ENCODE measurements at places on chromosomes 7 and 10.

DNA sequence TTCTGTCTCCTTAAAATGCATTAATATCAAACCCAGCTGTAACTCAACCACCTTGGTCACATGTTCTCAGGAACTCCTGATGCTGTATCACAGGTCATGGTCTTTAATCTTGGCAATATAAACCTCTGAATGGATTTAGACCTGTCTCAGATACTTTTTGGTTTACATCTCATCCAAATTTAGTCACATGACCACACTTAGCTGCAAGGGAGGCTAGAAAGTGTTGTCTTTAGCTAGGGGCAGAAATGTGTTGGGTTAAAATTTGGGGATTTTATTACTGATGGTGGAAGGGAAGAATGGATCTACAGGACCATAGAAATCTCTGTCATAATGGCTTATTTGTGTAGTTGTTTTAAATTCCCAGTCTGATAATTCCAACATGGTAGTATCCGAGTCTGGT lies 29.6 kb upstream of the IL15RA start:
- H3K4me3 ChIP-seq: no peak overlapping the region
- H3K4me1 ChIP-seq: peaks cover 35% of the 10 kb centered on the region
- peaks cover 2% of the 10 kb centered on the region for H3K27me3 ChIP-seq
- DNase-seq: no peak
- H3K36me3 ChIP-seq: peaks cover 12% of the 10 kb centered on the region

GRCh38 chr7:21463524-21463923 lies 35.6 kb downstream of the SP4 start:
- H3K4me1 ChIP-seq: peaks cover 27% of the 10 kb centered on the region
- peaks cover 30% of the 10 kb centered on the region for H3K36me3 ChIP-seq
- no peak overlapping the region for H3K4me3 ChIP-seq

DNA sequence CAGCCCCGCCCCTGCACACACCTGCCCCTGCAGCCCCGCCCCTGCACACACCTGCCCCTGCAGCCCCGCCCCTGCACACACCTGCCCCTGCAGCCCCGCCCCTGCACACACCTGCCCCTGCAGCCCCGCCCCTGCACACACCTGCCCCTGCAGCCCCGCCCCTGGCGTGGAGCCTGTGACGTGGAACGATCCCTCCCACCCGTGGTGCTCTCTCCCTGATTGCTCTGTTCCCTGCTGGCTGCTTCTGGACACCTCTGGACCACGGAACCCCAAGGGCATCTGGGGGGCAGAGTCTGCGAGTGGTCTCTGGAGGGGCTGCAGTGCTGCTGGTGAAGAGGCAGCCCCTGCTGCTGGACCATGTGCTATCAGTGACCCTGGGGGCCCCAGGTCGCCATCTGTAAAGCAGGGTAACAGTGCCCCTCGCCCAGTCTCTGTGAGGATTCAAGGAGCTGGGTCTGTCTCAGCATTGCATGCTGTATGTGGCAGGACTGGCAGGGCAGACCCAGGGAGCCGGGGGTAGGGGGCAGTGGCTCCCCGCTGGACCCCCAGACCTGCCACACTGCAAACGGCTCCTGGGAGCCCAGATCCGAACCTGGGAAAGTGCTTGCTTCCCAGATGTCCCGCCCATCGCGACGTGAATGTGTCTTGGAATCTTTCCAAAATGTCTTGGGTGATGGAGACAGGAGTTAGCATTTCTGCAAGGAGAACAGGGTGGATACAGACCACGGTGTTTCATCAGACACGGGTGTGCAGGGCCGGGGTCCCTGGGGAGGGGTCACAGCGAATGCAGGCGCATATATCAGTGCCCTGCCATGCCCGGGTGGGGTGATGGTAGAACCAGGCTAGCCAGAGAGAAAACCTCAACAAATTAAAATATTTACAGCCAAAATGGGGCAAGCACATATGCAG lies 27.9 kb upstream of the NKX6-2 start:
- peaks cover 20% of the 10 kb centered on the region for H3K27me3 ChIP-seq
- DNase-seq: no peak
- H3K27ac ChIP-seq: no peak overlapping the region
- no peaks in the 10 kb centered on the region for H3K4me1 ChIP-seq

- H3K27ac ChIP-seq: no peak overlapping the region
- peaks cover 30% of the 10 kb centered on the region for H3K36me3 ChIP-seq
- no peak for DNase-seq
- H3K4me3 ChIP-seq: no peak overlapping the region
Measured at GRCh38 chr7:131341690-131342089, 14.0 kb downstream of the MKLN1 start.

GRCh38 chr10:61548364-61548763 lies 95.2 kb upstream of the TMEM26 start:
- no peaks in the 10 kb centered on the region for H3K36me3 ChIP-seq
- no peak overlapping the region for H3K4me3 ChIP-seq
- no peak for DNase-seq

DNA sequence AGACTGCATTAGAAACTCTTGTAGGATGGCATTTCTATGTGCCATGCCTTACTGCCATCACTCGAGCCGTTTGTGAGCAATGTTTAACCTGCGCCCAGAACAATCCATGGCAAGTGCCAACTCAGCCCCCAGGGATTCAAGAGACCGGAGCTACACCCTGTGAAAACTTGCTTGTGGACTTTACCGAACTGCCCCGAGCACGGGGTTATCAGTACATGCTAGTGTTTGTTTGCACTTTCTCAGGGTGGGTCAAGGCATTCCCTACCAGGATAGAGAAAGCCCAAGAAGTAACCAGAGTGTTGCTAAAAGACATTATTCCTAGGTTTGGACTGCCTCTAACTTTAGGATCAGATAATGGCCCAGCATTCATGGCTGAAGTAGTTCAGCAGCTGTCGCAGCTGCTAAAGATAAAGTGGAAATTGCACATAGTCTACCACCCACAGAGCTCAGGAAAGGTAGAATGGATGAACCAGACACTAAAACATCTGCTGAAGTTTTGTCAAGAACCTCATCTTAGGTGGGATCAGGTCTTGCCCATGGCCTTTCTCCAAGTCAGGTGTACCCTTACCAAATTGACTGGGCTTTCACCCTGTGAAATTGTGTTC lies 8.9 kb upstream of the CYREN start:
- no peak overlapping the region for H3K4me3 ChIP-seq
- no peak for DNase-seq
- no peaks in the 10 kb centered on the region for H3K27me3 ChIP-seq
- no peaks in the 10 kb centered on the region for H3K4me1 ChIP-seq
- no peak overlapping the region for H3K27ac ChIP-seq
- peaks cover 32% of the 10 kb centered on the region for H3K36me3 ChIP-seq

- no peak overlapping the region for H3K4me3 ChIP-seq
- H3K27ac ChIP-seq: peak overlapping the region; percentile 81
- peaks cover 53% of the 10 kb centered on the region for H3K4me1 ChIP-seq
- peak; percentile 50 for DNase-seq
- H3K36me3 ChIP-seq: peaks cover 75% of the 10 kb centered on the region
Measured at GRCh38 chr10:73762915-73763314, 18.7 kb downstream of the SEC24C start.

- no peaks in the 10 kb centered on the region for H3K4me1 ChIP-seq
- no peaks in the 10 kb centered on the region for H3K36me3 ChIP-seq
Measured at GRCh38 chr10:103635580-103635979, 142.1 kb downstream of the NEURL1 start.

- no peaks in the 10 kb centered on the region for H3K27me3 ChIP-seq
- H3K27ac ChIP-seq: no peak overlapping the region
- no peak for DNase-seq
- no peaks in the 10 kb centered on the region for H3K4me1 ChIP-seq
- H3K36me3 ChIP-seq: no peaks in the 10 kb centered on the region
- no peak overlapping the region for H3K4me3 ChIP-seq
Measured at GRCh38 chr7:38385682-38386081, 112.2 kb upstream of the TARP start.

DNA sequence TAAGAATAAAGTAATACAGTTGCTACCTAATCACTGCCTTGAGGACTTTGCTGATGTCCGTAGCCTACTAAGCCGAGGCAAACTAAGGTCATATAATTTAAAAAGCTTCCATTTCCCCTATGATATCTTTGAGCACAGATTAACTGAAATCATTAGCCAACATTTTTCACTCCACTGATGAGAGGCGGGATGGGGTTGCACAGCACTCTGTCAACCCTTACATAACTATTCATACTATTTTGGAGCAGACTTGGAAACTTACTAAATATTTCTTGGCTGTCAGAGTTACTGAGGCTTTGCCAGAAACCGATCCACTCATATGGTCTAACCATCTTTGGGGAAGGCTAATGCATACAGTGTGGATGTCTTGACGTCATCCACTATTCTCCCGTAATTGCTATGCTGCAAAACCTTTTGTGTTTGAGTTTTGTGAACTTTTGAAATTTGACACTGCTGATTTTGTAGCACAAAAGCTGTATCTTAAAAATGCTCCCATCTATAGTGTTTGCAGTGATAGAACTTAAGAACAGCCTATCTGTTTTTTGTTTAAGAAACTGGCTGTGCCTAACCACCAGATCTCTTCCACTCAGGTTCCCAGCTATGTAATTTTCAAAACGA lies 248.7 kb downstream of the TSPAN12 start:
- no peaks in the 10 kb centered on the region for H3K27me3 ChIP-seq
- no peaks in the 10 kb centered on the region for H3K36me3 ChIP-seq
- no peak overlapping the region for H3K27ac ChIP-seq
- H3K4me1 ChIP-seq: no peaks in the 10 kb centered on the region
- no peak overlapping the region for H3K4me3 ChIP-seq

DNA sequence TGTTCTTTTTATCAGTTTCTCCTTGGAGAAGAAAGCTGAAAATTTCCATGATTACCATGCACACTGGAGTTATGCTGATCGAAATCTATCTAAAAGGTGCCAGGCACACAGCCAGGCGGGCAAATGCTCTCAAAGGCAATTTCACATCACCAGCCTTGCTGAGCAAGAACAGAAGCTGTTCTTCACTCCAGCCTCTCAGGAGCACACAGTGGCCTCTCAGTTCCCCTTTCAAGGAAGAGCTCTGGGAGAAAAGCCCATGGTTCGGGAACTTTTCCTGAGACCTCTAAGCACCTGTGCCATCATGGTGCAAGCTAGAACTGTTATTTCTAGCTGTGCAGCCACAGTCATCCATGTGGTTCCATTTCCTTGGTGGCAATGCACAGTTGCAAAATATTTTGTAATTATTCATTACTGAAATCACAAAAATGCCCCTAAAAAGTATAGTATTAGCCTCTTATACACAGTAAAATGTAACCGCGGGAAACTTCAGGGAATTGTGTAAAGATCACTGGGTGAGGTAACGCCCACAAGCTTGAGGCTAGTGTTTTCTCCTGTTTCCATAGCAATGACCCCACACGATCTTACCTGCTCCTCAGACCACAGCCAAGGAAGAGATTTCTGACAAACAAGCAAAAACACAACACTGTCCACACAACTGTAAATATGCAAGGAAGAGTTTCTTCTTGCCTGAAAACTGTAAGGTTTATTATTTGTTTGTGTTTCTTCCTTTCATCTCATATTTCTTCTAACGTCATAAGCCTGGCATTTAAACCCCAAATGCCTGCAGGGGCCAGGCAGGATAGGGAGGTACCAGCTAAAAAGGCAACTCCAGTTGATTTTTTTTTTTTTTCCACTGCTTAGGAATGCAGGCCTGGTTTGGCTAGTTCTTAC lies 121.2 kb downstream of the FAM107B start:
- H3K36me3 ChIP-seq: peaks cover 4% of the 10 kb centered on the region
- DNase-seq: no peak
- H3K27me3 ChIP-seq: no peaks in the 10 kb centered on the region
- H3K4me1 ChIP-seq: peaks cover 84% of the 10 kb centered on the region

DNA sequence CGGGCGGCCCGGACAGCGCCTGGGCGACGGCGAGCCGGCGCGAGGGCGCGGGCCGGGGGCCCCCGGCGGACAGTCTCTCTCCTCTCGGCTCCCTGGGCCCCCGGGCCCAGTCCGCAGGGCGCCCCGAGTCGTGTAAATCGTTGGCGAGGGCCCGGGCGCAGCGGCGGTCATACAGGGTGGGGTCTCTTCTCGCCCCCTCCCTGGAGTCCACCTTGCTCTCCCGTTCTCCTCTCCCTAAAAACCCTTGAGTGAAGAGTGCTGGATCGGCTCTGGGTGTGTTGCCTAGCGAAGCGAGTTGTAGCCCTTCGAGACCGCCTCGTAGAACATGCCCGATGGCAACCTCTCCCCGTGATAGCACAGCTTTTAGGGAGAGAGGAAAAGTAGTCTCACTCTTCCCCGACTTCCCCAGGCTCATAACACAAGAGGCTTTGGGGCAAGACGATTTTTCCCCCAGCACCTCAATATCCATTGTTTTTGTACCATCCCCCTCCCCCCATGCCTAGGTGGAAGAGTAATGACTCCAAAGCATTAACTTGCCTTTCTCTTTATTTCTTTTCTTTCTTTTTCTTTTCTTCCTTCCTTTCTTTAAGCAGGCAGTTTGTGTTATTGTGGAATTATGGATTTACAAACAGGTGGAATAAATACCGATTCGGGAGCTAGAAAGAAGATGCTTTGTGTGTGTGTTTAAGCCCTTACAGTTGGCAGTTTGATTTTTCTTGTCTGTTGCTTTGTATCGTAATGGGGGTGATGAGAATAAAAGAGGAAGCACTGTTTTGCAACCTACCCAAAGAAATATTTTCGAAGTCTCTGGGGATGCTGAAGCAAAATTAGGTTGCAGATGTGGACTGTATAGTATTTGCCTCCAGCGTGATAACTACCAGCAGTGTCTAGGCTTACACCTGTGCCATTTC lies 822 bp downstream of the SHOC2 start:
- H3K4me1 ChIP-seq: peaks cover 49% of the 10 kb centered on the region
- H3K4me3 ChIP-seq: peak overlapping the region; percentile 96
- DNase-seq: peak; percentile 51
- no peaks in the 10 kb centered on the region for H3K27me3 ChIP-seq
- peaks cover 19% of the 10 kb centered on the region for H3K36me3 ChIP-seq

DNA sequence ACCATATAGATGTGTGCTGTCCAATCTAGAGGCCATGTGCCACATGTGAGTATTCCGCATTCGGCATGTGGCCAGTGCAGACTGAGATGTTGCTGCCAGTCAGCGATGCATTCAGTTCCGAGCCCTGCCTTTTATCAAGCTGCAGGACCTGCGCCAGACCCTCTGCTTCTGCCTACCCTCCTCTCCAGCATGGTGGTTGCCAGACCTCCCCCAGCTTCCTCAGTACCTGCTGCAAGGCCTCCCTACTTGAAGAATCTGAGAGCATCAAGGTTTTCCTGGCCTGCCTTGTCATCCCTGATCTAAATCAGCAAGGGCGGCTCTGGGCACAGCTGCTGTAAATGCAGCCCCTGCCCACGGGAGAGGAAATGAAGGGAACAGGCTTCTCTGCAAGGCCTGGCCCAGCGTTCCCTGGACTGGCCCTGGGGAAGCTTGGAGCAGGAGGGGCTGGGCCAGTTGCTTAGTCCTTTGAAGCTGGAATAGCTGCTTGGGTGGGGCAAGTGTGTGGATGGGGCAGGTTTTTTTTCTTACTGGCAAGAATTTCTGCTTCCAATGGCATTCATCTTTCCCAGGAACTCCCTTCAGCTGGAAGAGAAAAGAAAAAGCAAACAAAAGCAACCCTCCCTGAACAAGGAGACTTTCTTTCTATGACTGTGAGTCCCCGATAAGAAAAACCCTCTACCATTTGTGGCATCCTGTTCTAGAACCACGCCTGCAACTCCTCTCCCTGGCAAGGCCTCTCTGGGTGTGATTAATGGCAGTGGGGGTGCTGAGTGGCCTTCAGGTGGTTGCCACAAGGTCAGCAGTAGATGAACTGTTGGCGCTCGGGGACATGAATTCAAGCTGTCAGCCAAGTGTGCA lies 93.0 kb downstream of the NHLRC2 start:
- H3K36me3 ChIP-seq: no peaks in the 10 kb centered on the region
- peaks cover 2% of the 10 kb centered on the region for H3K27me3 ChIP-seq
- no peak for DNase-seq
- no peak overlapping the region for H3K4me3 ChIP-seq
- no peaks in the 10 kb centered on the region for H3K4me1 ChIP-seq

GRCh38 chr7:15798081-15798480 lies 111.6 kb upstream of the MEOX2 start:
- no peak overlapping the region for H3K4me3 ChIP-seq
- DNase-seq: no peak
- no peaks in the 10 kb centered on the region for H3K4me1 ChIP-seq
- H3K36me3 ChIP-seq: no peaks in the 10 kb centered on the region
- H3K27ac ChIP-seq: no peak overlapping the region

Measured in activated CD4-positive, alpha-beta T cell treated with anti-CD3 and anti-CD28 coated beads for 36 hours (primary cell).